Skeletal muscle cell (primary cell): ENCODE measurements at places on chromosomes 7 and 10.

- DNase-seq: no peak
Observed at GRCh38 chr10:124043310-124044142, 49.9 kb downstream of the CHST15 start.

DNA sequence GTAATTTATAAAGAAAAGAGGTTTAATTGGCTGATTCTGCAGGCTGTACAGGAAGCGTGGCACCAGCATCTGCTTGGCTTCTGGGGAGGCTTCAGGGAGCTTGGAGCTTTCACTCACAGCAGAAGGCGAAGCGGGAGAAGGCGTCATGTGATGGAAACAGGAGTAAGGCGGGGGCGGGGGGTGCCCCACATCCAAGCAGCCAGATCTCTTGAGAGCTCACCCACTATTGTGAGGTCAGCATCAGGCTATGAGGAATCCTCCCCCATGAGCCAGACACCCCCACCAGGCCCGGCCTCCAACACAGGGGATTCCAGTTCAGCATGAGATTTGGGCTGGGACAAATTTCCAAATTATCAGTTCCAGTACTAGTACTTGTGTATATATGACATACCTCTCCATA lies 46.2 kb downstream of the WDR37 start:
- no peak for DNase-seq

GRCh38 chr7:2104716-2105115 lies 128.0 kb downstream of the MAD1L1 start:
- no peak for DNase-seq

DNA sequence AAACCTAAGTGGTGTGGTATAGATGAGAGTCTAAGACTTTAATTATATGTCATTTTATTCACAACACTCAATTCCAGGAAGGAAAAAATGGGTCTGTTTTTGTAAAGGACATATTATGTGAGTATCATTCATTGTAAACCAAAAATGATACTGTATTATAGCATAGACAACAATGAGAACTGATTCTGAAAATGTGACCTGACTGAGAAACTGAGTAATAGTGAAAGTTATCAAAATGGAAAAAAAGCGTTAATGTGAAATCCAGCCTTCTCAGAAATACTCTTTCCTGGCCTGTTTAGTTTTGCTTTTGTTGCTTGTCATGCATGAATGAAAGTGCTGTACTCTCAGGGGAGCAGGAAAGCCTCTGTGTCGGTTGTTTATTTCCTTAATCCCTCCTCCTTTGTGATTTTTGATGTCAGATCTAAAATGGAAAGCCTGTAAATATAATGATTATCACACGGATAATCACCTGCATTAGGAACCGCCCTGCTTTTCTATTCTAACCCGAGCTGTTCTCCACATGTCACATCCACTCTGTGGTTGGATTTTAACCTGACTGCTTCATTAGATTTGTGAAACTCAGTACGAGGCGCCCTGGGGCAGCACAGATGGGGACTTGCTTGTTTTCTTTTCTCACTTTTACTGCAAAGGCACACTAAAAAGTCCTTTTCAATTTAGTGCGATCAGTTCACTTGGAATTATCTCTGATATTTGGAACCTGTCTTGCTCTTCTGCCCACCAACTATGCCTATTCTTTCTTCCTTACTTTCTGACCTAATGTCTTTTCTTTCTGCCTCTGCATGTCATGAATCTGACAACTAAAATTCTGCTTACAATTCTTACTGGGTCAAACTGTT lies 240.9 kb upstream of the KAT6B start:
- no peak for DNase-seq

DNA sequence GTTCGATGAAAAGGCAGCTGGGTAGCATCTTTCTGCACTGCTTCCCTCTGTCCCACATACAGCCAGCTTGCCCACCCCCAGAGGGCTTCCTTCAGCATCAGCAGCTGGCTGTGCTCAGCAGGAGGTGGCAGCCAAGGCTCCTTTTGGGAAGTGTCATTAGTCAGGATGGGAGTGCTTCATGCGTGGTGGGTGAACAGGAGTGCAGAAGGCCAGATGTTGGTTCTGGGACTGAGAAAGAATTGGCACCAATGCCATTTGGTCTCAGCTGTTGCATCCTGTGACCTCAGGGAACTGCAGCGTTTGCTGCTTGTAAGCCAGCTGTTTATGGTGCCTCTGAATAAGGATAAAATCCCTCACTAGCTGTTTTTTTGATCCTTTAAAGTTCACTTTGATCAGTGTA lies 131.1 kb upstream of the SORCS3 start:
- no peak for DNase-seq

- DNase-seq: no peak
Observed at GRCh38 chr10:86968271-86968993, at the start of gene ADIRF. Gene ADIRF (plus strand): TSS chr10:86968482. CDS start chr10:86968545, 63 bp downstream.

DNA sequence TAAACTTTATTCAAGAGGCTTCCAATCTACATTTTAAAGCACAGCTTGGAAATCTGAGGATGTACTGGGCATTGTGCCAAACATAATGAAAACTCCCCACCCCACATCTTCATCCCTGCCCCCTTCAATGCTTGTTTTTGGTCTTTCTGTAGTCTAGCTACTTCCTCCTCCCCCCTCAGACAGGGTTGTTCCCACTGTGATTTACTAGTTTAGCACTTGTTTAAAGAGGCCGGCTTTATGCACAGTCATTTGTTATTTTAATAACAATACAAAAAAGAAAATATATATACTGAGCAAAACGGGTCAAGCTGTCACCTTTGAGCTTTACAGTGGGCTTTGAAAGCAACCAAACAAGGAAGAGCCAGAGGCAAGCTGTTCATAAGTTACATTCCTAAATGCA lies 132.6 kb downstream of the CHRM2 start:
- DNase-seq: no peak
